Activated gamma-delta T cell treated with Interleukin-2 at 50 U/mL for 16 hours (primary cell): ENCODE measurements at places on chromosomes 16 and 17.

- peak; percentile 7 for DNase-seq
Measured at GRCh38 chr16:84699147-84699711, 571 bp upstream of the USP10 start.

- no peak for DNase-seq
Measured at GRCh38 chr16:67084345-67085028, 25.3 kb upstream of the PHAF1 start.

GRCh38 chr17:38572669-38573365, 32.9 kb downstream of the SRCIN1 start:
- DNase-seq, result no peak

- DNase-seq, result no peak
Measured at GRCh38 chr16:66695935-66696668, 441 bp downstream of the CMTM4 start.

DNA sequence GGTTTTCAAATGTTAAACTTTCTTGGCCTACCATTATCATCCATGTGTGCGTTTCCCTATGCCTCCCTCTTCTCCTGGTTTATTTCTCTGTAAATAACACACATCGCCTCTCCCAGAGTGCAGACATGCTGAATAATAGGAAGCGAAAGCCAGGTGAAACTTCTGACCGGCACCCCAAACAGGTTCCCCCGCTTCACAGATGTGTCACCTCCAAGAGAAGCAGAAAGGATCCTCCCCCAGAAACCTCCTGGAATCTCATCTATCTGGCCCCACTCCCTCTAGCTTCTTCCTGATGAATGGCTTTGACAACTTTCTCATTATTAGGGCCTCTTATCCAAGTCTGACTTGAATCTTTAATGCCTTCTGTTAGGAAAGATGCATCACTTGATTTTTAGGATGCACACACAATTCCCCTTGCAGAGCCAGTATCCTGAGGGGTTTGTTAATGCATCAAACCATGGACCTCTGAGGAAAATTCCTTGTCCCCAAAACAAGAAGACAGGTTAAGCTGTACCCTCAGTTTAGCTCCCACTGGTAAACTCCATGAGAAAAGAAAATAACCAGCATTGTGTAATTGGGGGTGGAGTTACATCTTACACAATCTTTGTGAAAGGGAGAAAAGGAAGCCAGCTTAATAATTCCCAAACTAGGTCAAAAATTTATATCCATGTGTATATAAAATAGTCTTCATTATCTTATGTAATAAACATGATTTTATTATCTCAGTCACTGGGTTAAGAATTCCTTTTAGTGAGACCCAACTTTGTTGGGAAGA, 20.1 kb upstream of the HYDIN start:
- no peak for DNase-seq

DNA sequence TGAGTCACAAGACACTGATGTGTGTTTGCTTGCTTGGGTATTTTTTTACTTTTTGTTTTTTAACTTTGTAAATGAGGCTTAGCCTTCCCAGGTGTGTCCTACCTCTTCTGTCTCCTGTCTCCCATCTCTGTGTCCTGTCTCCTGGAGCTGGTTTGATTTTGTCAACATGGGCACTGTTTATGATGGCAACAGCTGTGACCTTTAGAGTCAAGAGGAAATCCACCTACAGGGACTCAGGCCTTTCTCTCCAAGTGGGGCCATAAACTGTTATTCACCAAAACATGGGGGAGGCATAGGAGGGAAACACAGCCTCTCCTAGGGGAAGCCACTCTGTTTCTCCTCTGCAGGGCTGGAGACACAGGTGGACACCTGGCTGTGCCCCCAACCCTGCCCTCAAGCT, 13.1 kb upstream of the PLCG2 start:
- no peak for DNase-seq

DNA sequence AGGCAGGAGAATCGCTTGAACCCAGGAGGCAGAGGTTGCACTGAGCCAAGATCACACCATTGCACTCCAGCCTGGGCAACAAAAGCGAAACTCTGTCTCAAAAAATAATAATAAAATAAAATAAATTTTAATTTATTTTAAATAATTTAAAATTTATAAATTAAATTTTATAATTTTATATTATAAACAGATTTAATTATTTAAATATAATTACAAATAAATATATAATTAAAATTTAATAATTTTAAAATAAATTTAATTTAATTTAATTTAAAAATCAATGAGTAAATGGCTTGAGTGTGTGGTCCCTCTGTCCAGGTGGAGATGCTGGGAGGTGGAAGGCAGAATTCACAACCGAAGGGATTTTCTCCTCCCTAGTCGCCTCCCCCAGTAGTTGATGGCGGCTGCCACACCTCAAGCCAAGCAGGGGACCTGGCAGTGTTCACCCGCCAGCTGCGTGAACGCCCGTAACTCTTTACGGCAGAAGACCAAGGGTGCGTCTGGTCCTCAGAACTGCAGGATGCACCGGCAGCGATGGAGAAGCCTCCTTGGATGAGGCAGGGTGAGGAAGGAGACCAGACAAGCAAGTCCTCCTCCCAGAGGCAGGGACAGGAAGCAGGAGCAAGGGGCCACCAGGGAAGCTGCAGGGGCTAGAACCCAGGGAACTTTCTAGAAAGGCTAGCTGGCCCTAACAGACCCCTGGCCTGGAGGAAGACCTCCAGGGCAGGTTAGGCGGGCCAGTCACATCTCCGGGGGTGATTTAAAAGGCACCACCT, 22.9 kb upstream of the KRT17 start:
- no peak for DNase-seq

- DNase-seq, result no peak
Measured at GRCh38 chr17:30422171-30422570, 43.4 kb downstream of the CPD start.

- peak; percentile 58 for DNase-seq
Measured at GRCh38 chr16:88469615-88470395, 16.7 kb downstream of the ZFPM1 start.

GRCh38 chr17:10557422-10557821, 8.0 kb upstream of the MYH2 start:
- no peak for DNase-seq

DNA sequence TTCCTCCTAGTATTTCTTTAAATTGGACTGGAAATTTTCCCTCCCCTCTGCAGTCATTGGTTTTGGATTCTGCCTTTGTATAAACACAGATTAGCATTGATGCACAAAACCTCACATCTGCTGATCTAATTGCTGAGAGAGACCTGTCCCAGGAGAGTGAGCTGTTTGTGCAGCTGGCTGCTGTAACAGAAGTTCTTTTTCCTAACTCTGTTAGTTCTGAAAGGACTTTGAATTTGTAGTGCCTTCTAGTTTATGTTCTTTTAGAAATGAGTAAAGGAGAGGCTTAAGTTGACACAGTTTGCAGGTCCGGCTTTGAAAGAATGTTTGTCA, 45.2 kb upstream of the KPNB1 start:
- no peak for DNase-seq

DNA sequence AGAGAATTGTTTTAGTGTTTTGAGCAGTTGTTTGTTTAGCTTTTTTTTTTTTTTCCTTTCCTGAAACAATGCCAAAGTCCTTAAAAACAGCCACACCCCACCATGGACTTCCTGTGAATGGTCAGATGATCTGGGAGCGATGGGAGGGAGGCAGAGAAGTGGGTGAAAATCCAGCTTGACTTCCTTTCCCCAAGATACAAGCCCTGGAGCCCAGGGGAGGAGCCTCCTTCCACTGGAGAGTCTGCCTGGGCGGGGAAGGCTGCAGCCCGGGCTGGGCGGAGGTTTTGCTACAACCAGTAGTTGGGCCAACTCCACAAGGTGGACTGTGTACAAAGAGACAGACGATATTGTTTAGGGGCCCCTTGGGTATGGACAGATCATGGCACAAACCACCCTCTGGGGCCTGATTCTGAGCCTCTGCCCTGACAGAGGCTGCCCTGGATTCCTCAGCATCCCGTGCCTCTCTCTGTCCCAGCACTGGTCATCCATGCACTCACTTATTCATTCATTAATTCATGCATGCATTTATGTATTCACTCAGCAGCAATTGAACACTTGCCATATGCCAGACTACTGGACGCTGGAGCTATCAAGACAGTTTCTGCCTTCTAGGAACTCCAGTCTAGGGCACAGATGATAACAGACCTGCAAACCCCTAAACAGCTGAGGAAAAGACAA, 29.8 kb downstream of the WSB1 start:
- no peak for DNase-seq

- DNase-seq, result peak; percentile 47
Measured at GRCh38 chr16:87963400-87963799, 12.2 kb downstream of the BANP start.

DNA sequence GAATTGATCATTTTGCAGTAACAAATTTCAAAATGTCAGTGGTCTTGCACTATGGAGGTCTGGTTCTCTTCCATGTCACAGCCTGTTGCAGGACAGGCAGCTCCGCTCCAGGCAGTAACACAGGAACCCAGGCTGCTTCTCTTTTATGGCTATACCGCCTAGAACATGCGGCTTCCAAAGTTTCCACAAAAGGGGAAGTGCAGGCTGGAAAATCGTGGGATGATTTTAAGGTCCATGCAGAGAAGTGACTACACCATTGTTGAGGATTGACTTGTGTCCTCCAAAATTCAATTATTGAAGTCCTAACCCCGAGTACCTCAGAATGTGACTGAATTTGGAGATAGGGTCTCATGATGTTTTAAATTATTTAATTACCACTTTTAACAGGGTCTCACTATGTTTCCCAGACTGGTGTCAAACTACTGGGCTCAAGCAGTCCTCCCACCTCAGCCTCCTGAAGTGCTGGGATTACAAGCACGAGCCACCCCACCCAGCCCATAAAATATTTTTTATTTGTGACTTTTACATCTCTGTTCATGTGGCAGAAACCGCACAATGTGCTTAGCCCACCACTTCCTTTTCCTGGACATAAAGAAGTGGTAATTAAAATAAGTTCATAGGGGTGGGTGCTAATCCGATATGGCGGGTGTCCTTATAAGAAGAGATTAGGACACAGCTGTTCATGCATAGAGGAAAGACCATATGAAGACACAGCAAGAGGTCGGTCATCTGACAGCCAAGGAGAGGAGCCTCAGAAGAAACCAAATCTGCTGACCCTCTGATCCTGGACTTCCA, 279.2 kb upstream of the RPL38 start:
- no peak for DNase-seq

DNA sequence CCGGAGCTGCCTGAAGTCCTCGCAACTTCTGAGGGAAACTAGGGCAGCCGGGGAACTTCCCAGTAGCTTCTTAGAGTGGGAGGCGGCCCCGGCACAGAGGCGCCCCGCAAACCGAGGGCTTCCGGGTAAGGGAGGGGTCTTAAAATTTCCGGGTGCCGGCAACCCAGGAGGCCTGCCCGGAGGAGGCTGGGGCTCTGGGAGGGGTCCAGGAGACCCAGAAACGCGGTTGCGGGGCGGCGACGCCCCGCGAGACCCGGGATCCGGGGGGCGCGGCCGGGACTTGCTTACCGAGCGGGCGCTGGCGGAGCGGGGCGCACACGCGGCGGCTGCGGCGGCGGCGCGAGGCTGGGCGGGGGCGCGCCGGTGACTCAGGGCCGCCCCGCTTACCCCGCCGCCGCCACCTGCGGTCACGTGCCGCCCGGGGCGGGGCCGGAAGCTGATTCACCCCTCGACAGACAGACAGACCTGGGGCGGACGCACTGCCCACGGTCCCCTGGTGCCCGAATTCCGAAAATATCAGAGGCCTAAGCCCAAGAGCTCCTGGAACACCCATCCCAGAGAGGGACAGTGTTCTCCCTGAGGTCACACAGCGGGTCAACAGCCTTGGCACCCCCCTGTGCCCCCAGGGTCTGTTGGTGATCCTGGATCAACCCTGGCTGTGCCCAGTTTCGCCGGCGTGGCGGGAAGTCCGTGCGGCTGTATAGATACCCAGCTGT, at the start of gene FAM83G:
Gene FAM83G, minus strand, starts transcription at position 344 of the 716 bp plus-strand sequence. CDS start 723 bp downstream, outside the sequence.
- peak; percentile 88 for DNase-seq

DNA sequence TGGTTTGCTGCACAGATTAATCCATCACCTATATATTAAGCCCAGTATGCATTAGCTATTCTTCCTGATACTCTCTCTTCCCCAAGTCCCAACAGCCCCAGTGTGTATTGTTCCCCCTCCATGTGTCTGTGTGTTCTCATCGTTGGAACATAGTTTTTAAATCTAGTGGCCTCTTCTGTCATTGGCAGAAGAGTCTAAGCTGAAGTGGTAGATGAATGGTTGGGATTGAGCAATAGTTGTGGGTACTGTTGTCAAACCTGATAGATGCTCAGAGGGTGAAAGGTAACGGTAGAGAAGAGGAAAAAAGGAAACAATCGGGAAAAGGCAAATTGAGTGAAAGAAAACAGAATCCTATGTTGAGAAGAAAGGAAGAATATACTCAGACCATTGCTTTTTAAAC, 29.9 kb downstream of the MAP3K3 start:
- no peak for DNase-seq

DNA sequence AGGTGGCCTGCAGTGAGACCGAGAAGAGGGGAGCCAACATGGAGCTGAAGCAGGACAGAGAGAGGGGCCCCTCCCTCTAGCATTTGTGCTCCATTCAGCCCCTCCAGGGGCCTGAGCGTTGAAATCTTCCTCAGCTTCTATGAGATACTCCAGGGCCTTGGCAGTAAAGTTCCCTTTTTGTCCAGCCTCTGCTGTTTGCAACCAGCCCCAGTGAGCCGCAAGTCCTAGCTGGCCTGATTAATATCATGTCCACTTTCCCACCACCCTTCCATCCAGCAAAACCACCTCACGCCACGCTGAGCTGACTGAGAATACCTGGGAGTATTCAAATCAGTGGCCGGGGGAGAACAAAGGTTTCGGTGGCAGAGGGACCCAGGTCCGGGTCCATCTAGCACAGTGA, 11.7 kb upstream of the RPH3AL start:
- DNase-seq, result no peak

DNA sequence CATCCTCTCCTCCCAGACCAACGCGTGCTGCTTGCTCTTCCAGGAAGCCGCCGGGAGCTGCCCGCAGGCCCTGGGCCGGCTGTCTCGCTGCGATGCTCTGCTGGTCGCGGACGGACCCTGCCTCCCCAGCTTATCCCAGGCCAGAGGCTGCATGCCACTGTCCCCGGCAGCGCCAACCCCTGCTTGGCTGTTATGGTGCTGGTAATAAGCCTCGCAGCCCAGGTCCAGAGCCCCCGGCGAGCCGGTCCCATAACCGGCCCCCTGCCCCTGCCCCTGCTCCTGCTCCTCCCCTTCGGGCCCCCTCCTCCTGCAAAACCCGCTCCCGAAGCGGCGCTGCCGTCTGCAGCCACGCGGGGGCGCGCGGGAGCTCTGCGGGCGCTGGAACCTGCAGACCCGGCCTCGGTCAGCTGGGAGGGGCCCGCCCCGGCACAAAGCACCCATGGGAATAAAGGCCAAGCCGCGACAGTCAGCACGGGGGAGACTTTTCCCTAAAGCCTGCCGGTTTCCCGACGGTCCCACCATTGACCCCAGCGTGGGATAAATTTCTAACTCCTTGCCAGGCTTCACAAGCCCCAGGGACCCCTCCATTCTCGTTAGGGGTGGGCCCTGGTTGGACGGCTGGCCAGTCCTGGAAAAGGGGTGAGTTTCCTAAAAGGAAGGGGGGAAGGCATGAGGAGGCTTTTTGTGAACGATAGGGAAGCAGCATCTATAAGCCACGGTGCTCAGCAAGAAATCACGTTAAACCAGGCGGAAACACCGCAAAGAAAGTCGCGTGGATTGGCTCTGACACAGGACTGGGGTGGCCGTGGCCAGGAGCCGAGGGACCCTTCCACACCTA, 11.2 kb downstream of the ENPP7 start:
- DNase-seq, result peak; percentile 62
